AG20443 (cell line): ENCODE measurements at places on chromosomes 12 and 14.
A peak's percentile ranks its signal among the peaks of the same experiment; 100 is the strongest.

DNA sequence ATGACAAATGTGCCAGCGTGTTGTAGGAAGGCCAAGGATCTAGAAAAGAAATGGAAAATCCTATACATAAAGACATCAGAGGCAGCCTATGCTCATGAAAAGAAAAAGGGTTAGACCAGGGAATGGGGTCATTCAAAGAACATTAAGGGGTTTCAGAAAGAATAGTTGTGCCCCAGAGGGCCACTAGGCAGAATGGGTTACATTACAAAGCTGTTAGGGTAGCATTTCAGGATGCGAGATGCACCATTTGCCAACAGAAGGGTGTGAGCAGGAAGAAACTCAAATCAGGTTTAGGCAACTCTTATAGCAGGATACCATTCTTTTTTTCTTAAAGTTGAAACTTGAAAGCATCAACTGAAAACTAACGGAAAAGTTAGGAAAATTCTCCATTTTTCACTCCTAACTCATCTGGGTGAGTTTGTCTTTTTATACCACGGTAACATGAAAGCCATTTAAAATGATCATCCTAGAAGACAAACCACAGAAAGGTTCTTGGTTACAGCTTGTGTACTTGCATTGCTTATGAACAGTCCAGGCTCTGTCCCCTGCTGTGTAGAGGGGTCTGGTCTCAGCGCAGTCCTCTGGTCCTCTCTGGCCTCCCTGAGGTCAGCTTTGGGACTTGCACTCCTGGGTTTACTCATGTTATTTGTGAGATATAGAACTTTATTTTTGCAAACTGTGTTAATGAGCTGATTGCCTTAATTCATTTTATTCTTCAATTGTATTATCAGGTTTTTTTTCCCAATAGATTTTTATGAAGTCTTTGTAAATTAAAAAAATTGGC is 209.1 kb downstream of the DACT1 start:
- no peak for DNase-seq

DNA sequence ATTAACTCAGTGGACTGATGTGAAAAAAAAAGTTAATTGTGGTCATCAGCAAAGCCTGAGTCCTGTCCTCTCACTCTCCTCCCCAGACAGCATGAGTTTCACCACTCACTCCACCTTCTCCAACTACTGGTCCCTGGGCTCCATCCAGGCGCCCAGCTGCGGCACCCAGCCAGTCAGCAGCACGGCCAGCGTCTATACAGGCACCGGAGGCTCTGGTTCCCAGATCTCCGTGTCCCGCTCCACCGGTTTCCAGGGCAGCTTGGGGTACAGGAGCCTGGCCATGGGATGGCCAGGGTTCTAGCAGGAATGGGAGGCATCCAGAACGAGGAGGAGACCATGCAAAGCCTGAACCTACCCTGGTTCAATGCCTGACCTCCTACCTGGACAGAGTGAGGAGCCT is 6.0 kb downstream of the MED6 start:
- no peak for DNase-seq

GRCh38 chr14:20612403-20612802 is 21.2 kb upstream of the RNASE12 start:
- no peak for DNase-seq

DNA sequence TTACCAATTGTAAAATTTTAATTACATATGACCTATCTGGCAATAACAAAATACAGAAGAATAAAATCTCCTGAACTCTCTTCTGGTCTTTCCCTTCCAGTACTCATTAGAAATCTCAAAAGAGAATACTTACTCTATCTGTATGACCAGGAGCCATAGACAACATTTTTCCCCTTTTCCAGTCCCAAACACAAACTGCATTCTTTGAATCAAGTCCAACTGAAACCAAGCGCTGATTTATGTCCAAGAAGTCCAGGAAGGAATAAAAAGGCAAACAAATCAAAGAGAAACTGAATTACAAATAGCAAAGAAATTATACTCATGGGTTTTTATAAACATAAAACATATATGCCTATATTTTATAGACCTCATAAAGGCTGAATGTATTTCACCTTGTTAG is 46.7 kb downstream of the EML5 start:
- no peak for DNase-seq

DNA sequence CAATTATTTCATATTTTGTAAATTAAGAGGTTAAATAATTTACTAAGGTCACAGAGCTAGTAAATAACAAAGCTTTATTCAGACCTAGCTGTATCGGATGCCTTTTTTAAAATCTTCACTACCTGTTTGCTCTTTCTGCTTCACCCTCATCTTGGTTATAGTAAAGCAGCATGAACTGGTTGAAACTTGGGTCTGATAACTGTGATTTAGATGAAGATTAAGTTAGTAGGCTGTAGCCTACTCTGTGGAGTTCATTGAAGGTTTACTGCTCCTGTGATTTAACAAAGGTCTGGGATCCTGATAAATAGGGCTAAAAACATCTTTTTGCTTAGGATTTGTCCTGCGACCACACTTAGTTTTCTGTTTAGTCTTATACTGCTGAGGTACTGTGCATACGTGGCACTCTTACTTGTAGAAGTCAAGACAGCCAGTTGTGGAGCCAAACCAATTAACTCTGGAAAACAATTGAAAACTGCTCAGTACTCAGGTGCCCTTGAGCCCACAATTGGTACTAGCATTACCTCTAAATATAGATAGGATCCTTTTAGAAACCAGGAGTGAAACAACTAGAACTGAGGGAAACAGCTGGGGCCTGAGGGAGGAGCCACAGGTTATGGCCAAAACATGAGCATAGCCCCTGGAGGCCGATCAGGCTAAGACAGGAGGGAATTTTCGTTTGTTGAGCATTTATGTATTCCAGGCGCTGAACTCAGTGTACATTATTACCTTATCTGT is 2.3 kb downstream of the SPATS2 start:
- DNase-seq, result peak; percentile 71

- DNase-seq, result no peak
These were observed 20.3 kb upstream of the FAIM2 start for GRCh38 chr12:49923880-49924556.

DNA sequence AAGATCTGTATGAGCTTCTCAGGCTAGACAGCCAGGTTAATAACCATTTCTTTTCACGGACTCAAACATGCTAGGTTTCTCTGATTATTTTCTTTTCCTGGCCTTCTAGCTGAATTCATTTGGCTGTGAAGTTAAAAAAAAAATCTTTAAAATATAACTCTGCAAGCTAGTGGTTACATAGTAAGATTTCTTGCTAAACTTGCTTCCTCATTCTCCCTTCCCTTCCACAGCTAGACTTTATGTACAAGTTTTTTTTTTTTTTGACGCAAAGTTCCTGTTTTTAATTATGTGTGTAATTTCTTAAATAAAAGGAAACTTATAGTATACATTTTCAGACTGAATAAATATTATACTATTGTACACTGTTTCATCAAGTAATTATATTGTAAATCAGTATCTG is 145.4 kb downstream of the TMTC2 start:
- no peak for DNase-seq

DNA sequence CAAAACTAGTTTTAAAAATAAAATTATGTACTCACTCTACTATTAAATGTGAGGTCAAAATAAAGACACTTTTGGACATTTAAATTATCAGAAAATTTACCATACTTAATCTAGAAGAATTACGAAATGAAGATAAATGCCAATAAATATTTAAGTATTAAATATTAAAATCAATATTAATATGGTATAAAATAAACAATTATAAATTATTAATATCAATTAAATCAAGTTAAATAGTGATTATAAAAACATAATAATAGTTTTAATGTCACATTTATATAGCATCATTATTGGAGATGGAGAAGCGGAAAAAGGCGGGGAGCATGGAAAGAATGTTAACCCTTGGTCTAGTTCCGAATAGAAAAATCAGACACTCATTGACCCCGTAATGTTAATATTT is 224.3 kb upstream of the MDGA2 start:
- DNase-seq, result no peak

GRCh38 chr14:86013641-86014040 is 483.7 kb downstream of the FLRT2 start:
- DNase-seq, result no peak

DNA sequence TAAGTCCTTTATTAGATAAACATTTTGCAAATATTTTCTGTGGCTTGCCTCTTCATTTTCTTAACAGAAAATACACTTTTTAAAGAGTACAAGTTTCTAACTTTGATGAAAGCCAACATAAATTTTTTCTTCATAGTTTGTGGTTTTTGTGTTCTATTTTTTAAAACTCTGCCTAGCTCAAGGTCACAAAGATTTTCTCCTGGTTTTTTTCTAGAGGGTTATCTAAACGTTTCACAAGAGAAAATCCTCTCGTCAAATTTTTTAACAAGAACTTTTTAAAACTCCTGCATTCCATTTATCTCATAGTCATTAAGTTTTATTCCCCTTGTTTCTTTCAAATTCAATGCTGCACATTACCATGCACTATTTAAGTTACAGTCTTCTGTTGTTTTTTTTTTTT is 8.2 kb downstream of the AREL1 start:
- DNase-seq, result no peak

- DNase-seq, result no peak
These were observed 84.0 kb downstream of the RFLNA start for GRCh38 chr12:124378926-124379325.

DNA sequence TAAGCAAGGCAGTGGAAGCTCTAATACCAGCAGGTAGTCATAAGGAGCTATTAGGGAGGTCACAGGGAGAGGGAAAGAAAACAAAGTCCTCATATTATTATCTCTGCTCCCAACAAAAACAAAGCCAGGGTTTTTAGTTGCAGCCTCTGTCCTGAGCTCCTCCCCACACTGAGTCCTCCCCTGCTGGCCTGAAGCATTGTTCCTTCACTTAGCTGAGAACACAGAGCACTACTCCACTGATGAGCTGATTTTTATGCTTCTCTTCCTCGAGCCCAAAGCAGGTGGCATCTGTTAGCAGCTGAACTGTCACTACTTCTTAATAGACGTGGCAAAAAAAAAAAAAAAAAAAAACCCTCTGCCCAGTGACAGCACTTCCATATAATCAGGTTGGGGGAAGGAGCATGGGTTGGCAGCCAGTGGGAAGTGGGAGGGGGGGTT is 10.5 kb upstream of the STAC3 start:
- DNase-seq, result no peak

GRCh38 chr12:109716092-109716479 is 2.5 kb downstream of the FAM222A start:
- no peak for DNase-seq

DNA sequence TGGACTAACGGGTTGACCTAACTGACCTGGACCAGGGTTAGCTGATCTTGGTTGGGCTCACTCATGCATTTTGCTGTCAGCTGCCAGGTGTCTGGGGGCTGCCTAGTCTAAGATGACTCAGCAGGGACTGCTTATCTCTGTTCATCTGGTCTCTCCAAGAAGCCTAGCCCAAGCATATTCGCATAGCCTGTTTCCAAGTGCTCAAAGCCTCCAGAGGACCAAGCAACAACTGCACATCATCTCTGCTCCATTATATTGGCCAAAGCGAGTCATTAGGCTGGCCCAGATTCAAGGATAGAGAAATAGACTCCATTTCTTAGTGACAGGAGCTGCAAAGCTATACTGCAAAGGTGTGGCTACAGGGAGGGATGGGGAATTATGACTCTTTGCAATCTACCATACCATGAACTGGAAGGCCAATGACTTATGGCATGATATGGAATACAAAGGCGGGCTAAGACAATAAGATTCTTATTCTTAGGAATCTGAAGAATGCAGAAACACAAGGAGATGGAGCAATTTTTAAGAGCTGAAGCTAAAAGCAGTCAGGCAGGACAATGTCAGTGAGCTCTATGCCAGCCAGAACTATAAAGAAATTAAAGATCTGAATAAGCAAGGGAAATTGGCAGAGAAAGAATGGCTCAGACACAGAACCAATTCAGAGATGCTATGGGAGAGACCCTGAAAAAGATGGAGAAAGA is 194.6 kb upstream of the FSCB start:
- no peak for DNase-seq

DNA sequence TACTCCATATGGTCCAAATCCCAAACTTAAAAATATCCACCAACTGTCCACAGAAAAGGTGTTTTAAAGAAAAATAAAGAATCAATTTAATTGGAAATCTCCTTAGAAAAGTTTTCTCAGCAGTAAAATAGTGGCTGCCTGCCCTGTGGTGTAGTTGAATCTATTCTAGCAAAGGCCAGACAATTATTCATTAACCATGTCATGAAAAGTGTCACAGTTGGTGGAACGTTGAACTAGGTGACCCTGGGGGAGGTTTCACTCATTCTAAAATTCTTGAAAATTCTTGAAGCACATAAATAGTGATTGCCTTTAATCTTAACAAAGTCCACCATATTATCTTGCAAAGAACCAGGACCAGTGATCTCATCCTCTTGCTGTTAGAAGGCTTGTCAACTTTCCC is 78.4 kb upstream of the GZMB start:
- DNase-seq, result no peak

GRCh38 chr14:72612041-72612440 is 281.9 kb downstream of the DPF3 start:
- no peak for DNase-seq

GRCh38 chr12:67802731-67803130 is 154.2 kb downstream of the DYRK2 start:
- DNase-seq, result no peak

DNA sequence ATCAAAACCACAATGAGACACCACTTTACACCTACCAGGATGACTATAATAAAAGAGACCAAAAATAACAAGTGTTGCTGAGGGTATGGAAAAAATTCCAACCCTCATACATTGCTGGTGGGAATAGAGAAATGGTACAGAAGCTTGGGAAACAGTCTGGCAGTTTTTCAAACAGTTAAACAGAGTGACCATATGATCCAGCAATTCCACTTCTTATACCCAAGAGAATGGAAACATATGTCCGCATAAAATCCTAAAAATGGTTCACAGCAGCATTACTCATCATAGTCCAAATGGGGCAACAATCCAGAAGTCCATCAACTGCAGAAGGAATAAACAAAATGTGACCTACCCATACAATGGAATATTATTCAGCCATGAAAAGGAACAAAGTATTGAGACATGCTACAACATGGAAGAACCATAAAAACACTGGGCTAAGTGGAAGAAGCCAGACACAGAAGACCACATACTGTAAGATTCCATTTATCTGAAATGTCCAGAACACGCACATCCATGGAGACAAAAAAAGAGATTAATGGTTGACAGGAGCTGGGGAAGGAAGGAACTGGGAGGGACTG is 44.5 kb downstream of the CHGA start:
- no peak for DNase-seq

GRCh38 chr12:113910751-113911272 is 55.3 kb downstream of the RBM19 start:
- DNase-seq, result no peak

DNA sequence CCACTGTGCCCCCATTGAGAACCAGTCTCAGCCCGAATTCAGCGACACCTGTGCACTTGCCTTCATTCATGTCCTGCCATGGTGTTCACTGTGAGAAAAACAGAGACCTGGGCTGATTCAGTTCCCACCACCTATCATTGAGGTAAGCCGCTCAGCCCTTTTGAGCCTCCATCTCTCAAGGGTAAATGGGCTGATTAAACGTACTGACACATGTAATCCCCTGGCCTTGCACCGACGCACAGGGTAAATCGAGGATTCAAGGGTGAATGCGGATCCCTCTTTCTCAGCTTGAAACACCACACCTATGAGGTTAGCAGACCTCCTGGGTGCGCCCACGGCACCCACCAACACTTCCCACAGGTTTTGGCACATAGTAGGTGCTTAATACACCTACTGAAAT is 69.7 kb downstream of the C14orf132 start:
- DNase-seq, result no peak

GRCh38 chr12:78419513-78419912 is 445.1 kb upstream of the SYT1 start:
- no peak for DNase-seq
